ENCODE measurements at places on chromosomes 13 and 19. TPM values are rescaled to one million over a fixed set of nuclear protein-coding genes. Genes with fewer than 3 reads are reported as not detected.

Gene GPR4
- total RNA-seq, result 0.49 TPM

Gene KLK6
- 0.20 TPM for total RNA-seq

Gene PSMC4
- total RNA-seq, result 297 TPM

Gene NFIX
- total RNA-seq, result 3.6 TPM

Gene PODNL1
- 1.4 TPM for total RNA-seq

Gene CCDC106
- total RNA-seq, result 19.4 TPM

Gene FCHO1
- 18.8 TPM for total RNA-seq

Gene KLK12
- total RNA-seq, result not detected

Gene PSG2
- 0.07 TPM for total RNA-seq

Gene ONECUT3
- total RNA-seq, result 0.02 TPM

Gene LILRB4
- total RNA-seq, result not detected

Gene CYP4F8
- not detected for total RNA-seq

Gene RAB3D
- 3.9 TPM for total RNA-seq

Gene RNASEH2A
- 47.2 TPM for total RNA-seq

Gene ZNF709
- total RNA-seq, result not detected

Gene GIPC3
- total RNA-seq, result 0.19 TPM

Gene IGFL2
- 0.86 TPM for total RNA-seq

Gene TEX101
- not detected for total RNA-seq

Gene PPFIA3
- total RNA-seq, result 6.1 TPM

Gene GNA15
- total RNA-seq, result 0.06 TPM

Gene PSMD8
- 520 TPM for total RNA-seq

Gene TNNI3
- 8.1 TPM for total RNA-seq

Gene CA11
- total RNA-seq, result 9.4 TPM

Gene ZNF135
- not detected for total RNA-seq

Gene GRIN3B
- 2.6 TPM for total RNA-seq

Gene ZNF20
- total RNA-seq, result 0.29 TPM

Gene CCDC70
- not detected for total RNA-seq

Gene WDR18
- total RNA-seq, result 71.0 TPM

Gene CYP2A6
- not detected for total RNA-seq

Gene SPATA13
- total RNA-seq, result 8.8 TPM

Gene CHMP2A
- total RNA-seq, result 208 TPM

Gene FBXO27
- 3.5 TPM for total RNA-seq

Gene PGLYRP2
- total RNA-seq, result not detected

Gene ZSWIM9
- 7.4 TPM for total RNA-seq

Gene CTXN1
- total RNA-seq, result 22.9 TPM

Gene C3
- 50.2 TPM for total RNA-seq

Gene PRR36
- total RNA-seq, result 0.44 TPM

Gene TUBA3C
- total RNA-seq, result 0.11 TPM

Gene ZNF419
- total RNA-seq, result 7.5 TPM

All from A549 treated with AZD2906 at 1 μM for 4 hours (cell line).